Foreskin fibroblast (primary cell): ENCODE measurements at places on chromosomes 12 and 14.
A peak's percentile ranks its signal among the peaks of the same experiment; 100 is the strongest.

- no peak for DNase-seq
Observed at GRCh38 chr12:52437508-52437907, 3.3 kb upstream of the KRT75 start.

- DNase-seq, result no peak
Observed at GRCh38 chr12:45669093-45669492, 60.4 kb upstream of the ARID2 start.

GRCh38 chr12:77998236-77998786 is 167.6 kb downstream of the NAV3 start:
- no peak for DNase-seq

- no peak for DNase-seq
Observed at GRCh38 chr12:114395233-114395632, 10.7 kb downstream of the TBX5 start.

DNA sequence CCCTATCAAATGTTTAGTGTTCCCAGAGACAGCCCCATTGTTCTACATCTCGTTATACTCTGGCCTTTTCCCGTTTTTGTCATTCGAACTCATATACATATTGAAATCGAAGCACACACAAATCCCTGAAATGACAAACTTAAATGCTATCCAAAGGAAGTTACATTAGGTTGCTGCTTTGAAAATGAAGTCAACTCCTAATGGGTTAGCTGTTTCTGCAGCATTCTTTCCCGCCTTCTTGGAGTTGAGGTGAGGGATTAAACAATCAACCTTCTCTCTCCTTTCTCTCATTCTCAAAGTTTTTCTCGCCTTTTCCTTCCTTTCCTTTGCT is 642 bp upstream of the PHC1 start:
- no peak for DNase-seq

DNA sequence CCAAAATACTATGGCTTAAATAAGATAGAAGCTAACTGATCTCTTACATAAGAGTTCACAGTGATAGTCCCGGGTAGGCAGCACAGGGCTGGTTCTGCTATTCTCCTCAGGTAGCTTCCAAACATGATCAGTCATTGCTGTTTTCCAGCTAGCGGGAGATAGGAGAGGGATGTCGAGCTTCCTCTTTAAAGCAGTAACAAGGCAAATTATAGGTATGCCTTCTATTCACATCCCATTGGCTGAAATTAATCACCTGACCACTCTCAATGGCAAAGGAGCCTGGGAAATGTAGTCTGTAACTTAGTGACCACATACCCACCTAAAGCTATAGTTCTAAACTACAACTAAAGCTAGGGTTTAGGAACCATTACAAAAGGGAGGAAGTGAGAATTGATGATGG is 34.5 kb upstream of the VRK1 start:
- DNase-seq, result peak; percentile 14

GRCh38 chr12:51362307-51362706 is 15.8 kb upstream of the CELA1 start:
- DNase-seq, result no peak

DNA sequence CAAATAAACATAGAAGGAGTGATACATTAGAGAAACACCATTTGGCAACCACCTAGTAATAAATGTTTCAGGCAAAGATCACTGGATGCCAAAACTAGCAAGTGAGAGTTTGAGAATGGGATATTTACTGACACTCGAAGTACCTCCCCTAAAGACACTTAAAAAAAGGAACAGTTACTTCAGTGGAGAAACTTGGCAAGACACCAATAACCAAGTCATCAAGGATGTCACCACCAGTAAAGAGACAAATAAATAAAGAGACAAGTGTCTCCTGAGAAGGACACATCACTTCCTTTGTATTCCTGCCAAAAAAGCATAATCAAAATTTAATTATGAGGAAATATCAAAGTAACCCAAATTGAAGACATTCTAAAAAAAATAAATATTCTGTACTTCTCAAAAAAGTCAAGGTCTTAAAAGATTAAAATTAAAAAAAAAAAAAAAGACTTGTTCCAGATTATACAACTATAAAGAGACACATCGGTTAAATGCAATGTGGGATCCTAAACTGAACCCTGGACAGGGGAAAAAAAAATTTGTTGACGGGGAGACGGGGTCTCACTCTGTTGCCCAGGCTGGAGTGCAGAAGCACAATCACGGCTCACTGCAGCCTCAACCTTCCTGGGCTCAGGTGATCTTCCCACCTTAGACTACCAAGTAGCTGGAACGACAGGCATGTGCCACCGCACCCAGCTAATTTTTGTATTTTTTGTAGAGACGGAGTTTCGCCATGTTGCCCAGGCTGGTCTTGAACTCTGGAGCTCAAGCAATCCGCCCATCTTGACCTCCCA is 26.4 kb downstream of the TM7SF3 start:
- DNase-seq, result peak; percentile 51

DNA sequence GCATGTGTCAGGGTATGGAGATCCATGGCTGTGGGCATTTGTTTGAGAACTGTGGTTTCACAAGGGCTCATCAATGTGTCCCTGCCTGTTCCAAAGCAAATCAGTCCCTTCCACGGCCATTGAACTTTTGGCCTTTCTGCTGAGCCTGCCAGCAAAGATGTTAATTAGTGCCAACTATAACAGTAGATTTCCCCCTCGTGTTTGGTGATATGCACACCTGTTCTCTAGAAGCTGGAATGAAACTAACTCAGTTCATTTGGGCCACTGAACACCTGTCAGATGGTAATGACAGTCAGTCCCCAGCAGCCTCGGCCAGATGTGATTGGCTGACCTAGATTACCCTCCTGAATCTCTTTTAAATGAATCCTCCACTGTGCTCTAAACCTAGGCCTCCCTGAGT is 43.2 kb downstream of the IRAK3 start:
- DNase-seq, result no peak

DNA sequence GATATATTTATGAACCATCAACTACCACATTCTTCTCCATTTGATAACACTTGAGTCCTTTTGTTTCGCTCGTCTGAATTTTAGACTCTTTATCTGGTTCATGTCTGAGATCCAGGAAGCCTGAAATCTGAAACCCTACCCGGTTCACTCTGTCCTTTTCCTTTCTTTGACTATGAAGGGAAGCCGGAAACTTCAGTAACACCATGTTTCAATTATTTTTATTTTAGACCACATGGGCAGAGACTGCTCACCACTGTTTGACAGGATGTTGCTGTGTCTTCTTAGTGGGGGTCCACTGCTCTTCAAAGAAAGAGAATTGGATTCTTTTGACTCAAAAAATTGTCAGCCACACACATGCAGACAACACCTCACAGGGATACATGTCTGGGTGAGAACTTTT is 331.9 kb upstream of the FLRT2 start:
- peak; percentile 36 for DNase-seq

DNA sequence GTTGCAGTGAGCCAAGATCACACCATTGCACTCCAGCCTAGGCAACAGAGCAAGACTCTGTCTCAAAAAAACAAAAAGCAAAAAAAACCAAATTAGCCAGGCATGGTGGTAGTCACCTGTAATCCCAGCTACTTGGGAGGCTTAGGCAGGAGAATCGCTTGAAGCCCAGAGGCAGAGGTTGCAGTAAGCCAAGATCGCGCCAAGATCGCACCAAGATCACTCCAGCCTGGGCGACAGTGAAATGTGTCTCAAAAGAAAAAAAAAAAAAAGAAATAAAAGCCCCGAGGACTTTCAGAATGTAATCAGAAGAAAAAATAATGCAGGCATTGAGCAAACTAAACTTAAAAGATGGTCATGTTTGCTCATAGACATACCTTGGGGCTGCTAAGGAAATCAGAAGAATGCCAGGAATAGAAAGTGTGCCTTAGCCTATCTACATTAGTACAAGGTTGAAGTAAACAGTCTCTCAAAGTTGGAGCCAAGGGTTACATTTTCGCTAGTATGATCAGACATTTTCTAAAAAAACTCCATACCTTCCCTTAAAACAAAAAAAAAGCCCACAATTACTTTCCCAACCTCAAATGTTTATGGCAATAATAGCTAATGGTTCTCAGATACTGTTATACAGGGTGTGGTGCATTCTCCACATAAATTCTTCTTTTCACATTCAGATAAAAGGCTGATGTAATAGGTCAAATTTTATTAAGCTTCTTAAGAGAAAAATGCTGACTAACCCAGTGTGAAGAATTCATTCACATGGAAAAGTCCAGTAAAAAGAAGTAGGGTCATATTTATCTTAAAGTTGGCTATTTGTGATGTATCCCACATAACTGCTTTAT is 15.8 kb downstream of the DTD2 start:
- peak; percentile 41 for DNase-seq

DNA sequence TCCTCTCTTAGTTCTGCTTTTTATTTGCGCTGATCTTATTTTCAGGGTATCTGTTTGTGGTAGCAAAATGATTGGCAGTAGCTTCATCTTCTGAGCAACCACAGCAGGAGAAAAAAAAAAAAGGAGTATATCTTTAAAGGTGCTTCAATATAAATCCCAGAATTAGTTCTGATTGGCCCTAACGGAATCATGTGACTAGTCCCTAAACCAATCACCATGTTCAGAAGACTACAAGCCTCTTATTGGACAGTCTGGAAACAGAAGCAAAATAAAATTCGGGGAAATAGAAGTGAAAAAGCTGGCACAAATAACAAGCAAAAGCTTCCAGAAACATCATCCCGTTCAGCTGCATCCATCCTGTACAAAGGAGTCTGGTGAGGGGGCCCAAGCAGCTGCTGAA is 49.9 kb upstream of the PTPRO start:
- DNase-seq, result no peak

DNA sequence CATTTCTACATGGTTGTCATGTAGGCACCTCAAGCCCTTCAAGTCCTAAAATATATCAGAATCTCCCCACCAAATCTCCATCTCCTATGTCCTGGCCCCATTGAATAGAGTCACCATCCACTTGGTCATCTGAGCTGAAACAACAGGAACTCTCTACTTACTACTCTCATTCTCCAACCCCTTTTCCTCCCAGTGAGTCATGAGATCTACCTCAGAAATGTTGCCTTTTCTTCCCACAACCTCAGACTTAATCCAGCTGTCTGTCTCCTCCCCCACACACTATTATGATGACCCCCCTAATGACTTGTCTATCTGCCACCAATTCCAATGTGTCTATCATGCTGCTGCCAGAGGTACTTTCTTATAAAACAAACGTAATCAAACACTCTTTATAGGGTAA is 72.3 kb upstream of the TMEM263 start:
- peak; percentile 49 for DNase-seq

DNA sequence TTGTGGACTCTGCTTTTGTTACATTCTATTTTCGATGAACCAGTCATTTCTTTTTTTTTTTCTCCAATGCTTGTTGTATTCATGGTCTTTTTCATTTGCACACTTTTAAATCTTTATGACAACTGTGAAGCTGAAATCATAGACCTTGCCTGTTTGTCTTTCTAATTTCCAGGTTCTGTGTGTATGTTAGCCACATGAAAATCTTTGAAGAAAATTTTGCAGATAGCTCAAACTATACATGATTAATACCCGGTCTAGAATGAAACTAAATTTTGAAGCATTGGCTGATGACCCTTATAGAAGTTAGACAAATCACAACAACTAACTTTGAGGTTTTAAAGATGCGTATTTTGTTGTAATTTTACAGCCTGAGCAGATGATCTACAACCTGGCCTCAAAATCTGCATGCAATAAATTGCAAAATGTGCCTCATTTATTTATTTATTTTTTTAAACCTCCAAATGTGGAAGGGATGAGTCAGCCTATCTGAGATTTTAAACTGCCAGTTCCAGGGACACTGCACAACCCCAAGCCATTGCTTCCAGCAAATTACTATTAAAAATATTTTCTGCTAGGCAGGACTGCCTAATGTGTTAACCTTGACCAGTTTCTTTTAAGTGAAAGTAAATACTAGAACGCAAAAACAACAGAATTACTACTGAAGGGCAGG is 96.3 kb upstream of the NAV3 start:
- DNase-seq, result peak; percentile 47

- DNase-seq, result no peak
Observed at GRCh38 chr12:43480591-43480990, 71.4 kb downstream of the ADAMTS20 start.

DNA sequence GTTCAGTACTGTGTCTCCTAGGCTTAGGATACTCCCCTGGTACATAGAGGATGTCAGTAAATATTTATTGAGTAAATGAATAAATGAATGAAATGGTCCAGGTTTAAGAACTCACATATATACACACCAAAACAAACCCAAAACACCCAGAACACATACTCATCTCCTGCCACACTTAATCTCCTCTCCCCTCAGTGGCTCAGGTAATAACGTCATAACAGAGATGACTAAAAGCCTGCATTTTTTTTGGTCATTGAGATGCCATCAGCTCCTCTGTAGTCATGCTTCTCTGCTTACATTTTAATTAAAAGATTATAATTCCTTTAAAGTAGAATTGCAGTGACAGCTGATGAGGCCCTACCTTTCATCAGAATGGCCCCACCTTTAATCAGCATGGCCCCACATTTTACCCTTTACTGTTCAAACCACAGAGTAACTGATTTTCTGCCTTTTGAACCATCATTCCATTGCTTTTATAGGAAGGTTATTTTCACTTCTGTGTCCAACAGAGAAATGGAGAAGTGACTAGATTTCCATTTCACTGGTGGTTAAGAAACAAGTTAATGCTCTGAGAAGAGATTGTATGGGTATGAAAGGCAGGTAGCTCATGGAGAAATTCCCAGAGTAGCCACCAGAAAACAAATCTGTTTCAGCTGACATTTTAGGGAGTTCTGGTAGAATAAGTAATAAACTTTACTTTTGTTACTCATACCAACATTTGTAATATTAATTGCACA is 193.4 kb upstream of the ATP2B1 start:
- no peak for DNase-seq

DNA sequence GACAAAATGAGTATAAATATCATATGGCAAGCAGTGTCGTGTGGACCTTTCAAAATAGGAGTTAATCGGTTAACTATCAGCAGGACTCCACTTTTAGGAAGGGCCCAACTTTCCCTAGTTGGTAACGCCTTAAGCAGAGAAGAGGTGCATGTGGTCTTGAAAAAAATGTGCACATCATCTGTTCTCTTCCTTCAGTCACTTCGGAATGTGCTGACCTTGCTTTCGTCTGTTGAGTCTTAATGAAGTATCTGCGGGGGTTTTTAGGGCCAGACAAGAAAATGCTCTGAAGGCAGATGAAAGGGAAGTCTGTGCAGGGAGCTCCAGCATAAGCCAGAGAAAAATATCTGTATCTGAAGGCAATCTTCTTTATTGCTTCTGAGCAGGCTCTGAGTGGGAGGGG is 185.2 kb downstream of the AEBP2 start:
- DNase-seq, result peak; percentile 24

- no peak for DNase-seq
Observed at GRCh38 chr14:64698903-64699302, 5.3 kb upstream of the PLEKHG3 start.

GRCh38 chr14:50344116-50344775 is 32.1 kb downstream of the DMAC2L start:
- no peak for DNase-seq

DNA sequence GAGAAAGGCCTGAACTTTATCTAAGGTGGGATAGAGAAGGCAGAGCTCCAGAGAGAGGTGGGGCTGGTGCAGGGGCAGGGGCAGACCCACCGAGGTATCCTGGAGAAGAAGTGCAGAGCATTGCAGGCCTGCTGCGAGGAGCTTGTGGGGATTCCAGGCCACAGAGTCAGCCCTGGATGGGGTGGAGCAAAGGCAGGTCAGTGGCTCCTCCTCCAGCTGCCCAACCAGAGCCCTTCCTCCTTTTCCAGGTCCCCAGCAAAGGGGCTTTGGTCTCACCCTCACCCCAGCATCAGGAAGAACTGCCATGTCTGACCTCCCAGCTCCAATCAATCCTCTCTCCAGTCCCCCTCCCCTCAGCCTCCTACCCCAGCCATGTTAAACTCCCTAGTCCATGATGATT is 19.8 kb upstream of the ZNF740 start:
- DNase-seq, result no peak
